Activated CD4-positive, alpha-beta T cell treated with anti-CD3 and anti-CD28 coated beads, Interleukin-2, amount 50 U/mL, for 24 hours (primary cell): ENCODE measurements at places on chromosomes 11 and 22.

GRCh38 chr22:30390974-30391691 is 3.9 kb upstream of the RNF215 start:
- peak; percentile 80 for DNase-seq

GRCh38 chr11:24900514-24900913 is 403.7 kb downstream of the LUZP2 start:
- DNase-seq = no peak

DNA sequence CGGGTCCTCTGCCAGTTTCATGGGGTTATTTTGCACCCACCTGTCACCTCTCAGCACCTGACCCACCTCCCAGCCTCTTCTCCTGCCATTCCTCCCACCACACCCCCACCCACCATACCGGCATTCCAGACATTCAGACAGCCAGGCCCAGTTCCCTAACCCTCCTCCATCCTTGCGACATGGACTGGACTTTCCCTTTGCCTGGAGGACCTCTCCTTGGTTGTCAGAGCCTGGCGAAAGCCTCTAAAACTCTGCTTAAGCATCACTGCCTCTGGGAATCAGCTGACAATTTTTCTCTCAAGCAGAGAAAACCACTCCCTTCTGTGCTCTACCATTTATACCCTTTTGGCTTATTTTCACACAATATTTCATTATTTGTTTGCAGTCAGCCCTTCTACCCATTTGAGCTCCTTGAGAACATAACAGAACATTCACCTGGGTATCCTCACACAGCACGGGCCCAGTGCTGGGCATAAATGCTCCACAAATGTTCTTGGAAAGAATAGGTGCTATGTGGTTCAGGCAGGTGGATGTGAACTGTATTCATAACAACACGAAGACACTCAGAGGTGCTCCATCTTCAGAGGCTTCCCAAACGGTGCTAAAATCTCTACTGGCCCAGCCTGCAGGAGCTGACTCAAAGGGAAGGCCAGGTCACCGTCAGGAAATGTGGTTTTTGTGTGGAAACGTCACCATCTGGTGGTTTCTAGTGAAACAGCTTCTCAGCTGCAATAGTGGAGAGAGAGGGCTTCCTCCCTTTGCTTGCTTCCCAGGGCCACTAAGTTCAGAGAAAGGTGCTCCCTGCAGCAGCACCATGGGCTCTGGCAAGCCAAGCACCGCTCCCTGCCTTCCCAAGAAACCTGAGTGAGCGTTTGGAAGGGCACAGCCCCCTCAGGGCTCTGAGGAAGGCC is 10.4 kb downstream of the SPATA19 start:
- peak; percentile 38 for DNase-seq

DNA sequence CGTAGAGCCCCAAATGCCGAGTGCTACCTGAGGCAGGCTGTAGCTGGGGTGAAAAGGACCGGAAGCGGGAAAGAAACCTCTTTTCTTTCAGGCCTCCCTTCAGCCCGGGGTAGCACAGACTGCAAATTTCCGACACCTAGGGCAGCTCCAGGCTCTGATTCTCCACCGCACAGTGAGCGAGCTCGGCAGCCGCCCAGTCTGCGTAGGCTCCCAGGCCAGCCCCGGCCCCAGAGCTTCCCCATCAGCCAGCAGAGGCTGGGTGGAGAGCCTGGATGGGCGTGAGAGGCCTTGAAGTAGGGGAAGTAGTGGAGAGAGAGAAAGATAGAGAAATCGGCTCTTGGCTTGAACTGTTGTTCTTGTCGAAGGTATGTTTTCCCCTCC is 9.3 kb upstream of the PAX6 start:
- no peak for DNase-seq

- DNase-seq = no peak
Measured at GRCh38 chr11:14267861-14268635, 90.9 kb downstream of the RRAS2 start.

GRCh38 chr11:1732418-1733008 is 17.9 kb downstream of the IFITM10 start:
- no peak for DNase-seq

DNA sequence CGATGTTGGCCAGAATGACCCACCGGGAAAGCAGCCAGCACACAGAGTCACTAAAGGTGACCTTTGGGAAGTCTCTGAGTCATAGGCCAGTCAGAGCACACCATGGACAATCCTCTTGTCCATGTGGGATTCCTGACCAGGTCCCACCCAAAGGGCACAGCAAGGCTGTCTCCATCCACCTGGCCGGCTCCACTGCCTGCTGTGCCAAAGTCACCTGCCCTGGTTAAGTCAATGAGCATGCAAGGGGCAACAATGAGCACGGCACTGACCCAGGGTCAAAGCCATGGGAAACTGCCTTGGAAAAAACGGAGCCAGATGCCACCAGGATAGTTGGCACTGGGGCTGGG is 49.8 kb downstream of the SHANK2 start:
- DNase-seq = no peak

DNA sequence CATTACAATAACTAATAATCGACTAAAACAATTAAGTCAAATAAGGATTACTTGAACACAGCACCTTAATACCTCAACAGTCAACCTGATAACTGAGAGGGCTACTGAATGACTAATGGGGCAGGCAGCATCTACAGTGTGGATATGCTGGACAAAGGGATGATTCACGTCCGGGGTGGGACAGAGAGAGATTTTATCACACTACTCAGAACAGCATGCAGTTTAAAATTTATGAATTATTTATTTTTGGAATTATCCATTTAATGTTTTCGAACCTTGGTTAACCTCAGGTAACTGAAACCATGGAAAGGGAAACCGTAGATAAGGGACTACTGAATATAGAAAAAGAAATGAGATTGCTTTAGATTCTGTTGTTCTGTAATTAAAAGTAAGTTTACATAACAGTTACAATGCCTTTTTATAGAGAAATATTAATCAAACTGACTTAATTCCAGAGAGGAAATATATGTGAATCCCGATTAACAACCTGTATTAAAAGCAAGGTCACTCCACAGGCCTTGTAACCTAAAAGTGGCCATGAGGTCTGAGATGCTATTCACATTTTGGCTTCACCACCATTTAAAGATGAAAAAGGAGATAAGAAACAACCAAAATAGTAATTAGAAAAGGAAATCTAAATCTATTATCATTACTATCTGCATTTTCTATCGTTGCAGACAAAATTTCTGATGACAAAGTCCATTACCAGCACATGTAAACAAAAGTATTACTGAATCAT is 119.0 kb upstream of the TP53AIP1 start:
- no peak for DNase-seq

- no peak for DNase-seq
Measured at GRCh38 chr22:22655452-22656290, 11.3 kb downstream of the GGTLC2 start.

GRCh38 chr11:5516599-5516998 is at the start of gene UBQLNL:
TSS of gene UBQLNL (minus strand) at chr11:5516699. CDS start at chr11:5516441, 258 bp downstream.
- DNase-seq = no peak

DNA sequence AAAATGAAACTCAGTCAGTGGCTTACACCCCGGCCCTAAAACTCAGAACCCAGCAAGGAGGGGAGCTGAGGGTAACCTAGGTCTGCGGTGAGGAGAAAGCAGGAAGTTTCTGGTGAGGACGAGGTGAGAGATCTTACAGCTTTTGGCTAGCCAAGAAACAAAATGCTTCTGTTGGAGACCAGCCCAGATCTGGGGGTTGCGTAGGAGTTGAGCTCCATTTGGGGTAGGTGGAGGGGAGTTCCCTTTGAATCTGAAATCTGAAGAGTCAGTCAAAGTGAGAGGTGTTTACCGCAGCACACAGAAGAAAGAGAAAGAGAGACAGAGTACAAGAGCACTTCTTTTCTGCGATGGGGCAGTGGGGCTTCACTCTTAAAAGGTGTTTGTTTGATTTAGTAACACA is 29.6 kb downstream of the EHF start:
- peak; percentile 81 for DNase-seq

- no peak for DNase-seq
Measured at GRCh38 chr22:46025973-46026898, 49.3 kb upstream of the WNT7B start.

GRCh38 chr11:87722756-87723565 is 452.3 kb downstream of the RAB38 start:
- DNase-seq = no peak

GRCh38 chr22:19819911-19820879 is 34.5 kb downstream of the GNB1L start:
- DNase-seq = no peak

- DNase-seq = no peak
Measured at GRCh38 chr11:3014057-3014938, 22.2 kb upstream of the NAP1L4 start.

DNA sequence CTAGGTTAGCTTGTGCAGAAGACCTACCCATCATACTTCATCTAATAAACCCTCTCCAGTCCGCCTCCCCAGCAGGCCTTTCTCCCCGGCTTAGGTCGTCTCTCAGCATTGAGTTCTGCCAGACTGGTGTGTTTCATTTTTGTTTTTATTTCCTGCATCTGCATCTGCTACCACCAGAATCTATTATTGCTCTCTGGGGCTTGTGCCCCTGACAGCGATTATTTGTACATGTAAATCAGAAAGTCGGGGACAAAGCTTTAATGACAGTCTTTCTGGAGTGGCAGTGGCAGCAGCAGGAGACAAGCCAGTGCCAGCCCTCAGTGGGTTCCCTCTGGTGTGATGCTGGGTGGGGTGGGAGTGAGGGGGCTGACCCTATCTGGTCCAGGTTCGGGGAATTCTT is 127.5 kb downstream of the PKNOX2 start:
- DNase-seq = no peak

- DNase-seq = peak; percentile 86
Measured at GRCh38 chr11:64688534-64688982, 34.4 kb downstream of the NRXN2 start.

- DNase-seq = no peak
Measured at GRCh38 chr11:45798793-45799441, 6.0 kb upstream of the SLC35C1 start.

DNA sequence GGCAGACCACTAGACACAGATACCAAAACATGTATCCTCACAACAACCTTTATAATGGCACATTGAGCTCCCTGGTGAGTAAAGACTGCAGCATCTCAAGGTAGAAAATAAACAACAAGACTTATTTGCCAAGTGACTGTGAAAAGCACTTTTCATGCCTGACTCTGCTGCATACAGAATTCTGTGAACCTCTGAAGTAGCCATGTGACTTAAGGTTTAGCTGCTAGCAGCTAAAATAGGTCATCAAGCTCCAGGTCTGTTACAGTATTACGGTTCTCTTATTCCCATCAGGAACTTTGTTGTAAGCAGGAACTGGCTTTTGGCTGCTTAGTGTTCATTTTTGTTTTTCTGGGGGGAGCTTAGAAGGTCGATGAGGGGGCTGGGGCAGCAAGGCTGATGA is 139.4 kb downstream of the PAX6 start:
- no peak for DNase-seq

GRCh38 chr22:28023036-28023435 is 104.0 kb upstream of the PITPNB start:
- no peak for DNase-seq

GRCh38 chr11:76672431-76673175 is 2.1 kb upstream of the LRRC32 start:
- no peak for DNase-seq

DNA sequence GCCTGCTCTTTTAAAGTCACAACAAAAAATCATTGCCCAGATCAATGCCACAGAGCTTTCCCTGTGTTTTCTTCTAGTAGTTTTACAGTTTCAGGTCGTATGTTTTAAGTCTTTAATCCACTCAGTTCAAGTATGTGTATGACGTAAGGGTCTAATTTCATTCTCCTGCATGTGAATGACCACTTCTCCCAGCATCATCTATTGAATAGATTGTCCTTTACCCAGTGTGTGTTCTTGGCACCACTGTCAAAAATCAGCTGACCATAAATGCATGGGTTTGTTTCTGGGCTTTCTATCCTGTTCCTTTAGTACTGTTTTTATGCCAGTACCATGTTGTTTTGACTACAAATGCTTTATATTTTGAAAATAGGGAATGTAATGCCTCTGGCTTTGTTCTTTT is 28.1 kb downstream of the INTS4 start:
- DNase-seq = no peak

GRCh38 chr11:14969901-14970323 is 2.2 kb downstream of the CALCA start:
- peak; percentile 24 for DNase-seq

DNA sequence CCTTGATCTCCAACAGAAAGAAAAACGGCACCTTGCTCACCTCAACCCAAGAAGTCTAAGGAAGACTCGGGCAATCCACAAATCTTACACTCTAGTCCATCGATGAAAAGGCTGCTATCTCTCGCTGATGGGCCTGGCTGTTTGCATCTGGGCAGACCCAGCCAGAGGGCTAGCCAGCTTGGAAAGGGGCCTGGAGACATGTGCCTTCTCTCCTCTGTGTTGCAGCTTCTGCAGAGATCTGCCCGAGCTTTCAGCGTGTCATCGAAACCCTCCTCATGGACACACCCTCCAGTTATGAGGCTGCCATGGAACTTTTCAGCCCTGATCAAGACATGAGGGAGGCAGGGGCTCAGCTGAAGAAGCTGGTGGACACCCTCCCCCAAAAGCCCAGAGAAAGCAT is 3.2 kb downstream of the SCGB1A1 start:
- no peak for DNase-seq

- DNase-seq = no peak
Measured at GRCh38 chr11:12122083-12122482, 11.7 kb downstream of the MICAL2 start.

DNA sequence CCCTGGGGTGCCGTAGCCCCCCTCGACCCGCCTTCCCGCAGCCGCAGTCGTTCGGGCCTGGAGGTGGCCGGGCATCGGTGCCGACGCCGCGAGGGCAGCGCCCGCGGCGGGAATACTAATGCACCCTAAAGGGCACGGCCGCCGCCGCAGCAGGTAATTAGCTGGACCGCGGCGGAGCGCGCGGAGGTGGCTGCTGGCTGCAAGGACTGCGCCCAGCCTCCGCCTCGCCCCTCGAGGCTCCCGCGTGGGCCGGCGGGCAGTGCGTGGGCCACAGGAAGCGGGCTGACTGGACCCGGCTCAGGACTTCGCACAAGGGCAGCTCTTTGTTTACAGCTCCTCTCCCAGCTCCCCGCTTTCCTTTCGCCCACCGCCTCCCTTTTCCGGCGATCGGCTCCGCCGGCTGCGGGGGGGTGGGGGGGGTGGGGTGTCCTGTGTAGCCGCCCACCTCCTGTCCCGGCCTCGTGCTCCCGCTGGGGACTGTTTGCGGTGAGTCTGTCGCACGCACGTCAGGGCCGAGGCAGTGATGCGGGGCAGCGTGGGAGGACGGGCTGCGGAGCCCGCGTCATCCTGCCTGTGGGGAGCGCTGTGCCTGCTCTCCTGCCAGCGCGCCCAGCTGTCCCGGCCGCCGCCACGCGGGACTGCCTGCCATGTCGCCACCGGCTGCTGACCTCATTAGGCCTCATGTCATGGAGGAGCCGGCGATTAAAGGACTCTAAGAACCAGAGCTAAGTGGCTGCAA is 53.2 kb downstream of the GRIK4 start:
- peak; percentile 7 for DNase-seq

DNA sequence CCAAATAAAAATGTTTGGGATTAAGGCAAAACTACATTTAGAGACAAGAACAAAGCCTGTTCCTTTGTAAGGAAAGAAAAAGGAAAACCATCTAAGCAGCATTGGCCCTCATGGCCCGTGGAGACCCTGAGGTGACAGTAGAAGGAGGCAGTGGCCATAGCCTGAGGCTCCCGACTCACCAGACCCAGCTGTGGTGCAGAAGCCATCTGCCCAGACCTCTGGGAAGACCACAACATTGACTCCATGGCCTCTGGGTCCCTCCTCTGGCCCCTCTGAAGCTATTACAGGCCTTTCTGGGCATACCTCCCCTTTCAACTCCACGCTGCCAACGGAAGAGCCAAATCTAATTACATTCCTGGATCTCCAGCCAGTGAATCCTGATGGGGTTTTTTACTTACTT is 6.4 kb downstream of the PRAME start:
- no peak for DNase-seq
